Upper lobe of right lung (tissue), 1 donor: ENCODE measurements at places on chromosomes 1 and 21. TPM values are rescaled to one million over a fixed set of nuclear protein-coding genes. Genes with fewer than 3 reads are reported as not detected.

- H3K4me1 ChIP-seq: peaks cover 6% of the 10 kb centered on the region
- H3K27ac ChIP-seq: no peak overlapping the region
- H3K36me3 ChIP-seq: no peaks in the 10 kb centered on the region
Observed at GRCh38 chr1:18633422-18634155, 2.9 kb downstream of the PAX7 start.

The DYRK1A gene
- 70.9 TPM for total RNA-seq

DNA sequence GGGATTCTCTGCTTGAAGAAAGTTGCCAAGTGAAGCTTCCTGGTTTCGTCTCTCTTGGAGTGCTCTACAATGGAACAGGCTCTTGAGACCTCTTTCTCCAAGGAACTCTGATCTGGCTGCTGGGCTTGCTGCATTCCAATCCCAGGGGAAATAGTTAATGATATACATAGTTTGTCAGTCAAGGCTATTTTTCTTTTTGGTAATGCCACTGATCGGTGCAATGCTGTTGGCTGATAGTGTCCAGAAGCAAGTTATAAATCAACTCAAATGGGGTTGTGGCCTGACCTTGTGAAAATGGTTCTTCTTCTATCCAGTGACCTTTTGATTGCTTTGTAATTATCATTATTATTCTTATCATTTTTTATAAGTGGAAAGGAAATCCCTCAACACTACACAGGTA lies 48.4 kb upstream of the TNFSF18 start:
- no peak overlapping the region for H3K27ac ChIP-seq
- H3K36me3 ChIP-seq: no peaks in the 10 kb centered on the region
- no peaks in the 10 kb centered on the region for H3K4me1 ChIP-seq
- no peaks in the 10 kb centered on the region for H3K27me3 ChIP-seq

The CD244 gene
- total RNA-seq: 3.0 TPM

- no peak overlapping the region for H3K27ac ChIP-seq
- DNase-seq: no peak
- no peak overlapping the region for H3K4me3 ChIP-seq
Observed at GRCh38 chr1:150034336-150034735, 23.8 kb upstream of the OTUD7B start.

- no peak overlapping the region for H3K27ac ChIP-seq
- H3K4me3 ChIP-seq: no peak overlapping the region
- H3K36me3 ChIP-seq: no peaks in the 10 kb centered on the region
- no peaks in the 10 kb centered on the region for H3K4me1 ChIP-seq
Observed at GRCh38 chr1:90142697-90143096, 147.8 kb downstream of the ZNF326 start.

The PSMB2 gene
- 44.1 TPM for total RNA-seq

DNA sequence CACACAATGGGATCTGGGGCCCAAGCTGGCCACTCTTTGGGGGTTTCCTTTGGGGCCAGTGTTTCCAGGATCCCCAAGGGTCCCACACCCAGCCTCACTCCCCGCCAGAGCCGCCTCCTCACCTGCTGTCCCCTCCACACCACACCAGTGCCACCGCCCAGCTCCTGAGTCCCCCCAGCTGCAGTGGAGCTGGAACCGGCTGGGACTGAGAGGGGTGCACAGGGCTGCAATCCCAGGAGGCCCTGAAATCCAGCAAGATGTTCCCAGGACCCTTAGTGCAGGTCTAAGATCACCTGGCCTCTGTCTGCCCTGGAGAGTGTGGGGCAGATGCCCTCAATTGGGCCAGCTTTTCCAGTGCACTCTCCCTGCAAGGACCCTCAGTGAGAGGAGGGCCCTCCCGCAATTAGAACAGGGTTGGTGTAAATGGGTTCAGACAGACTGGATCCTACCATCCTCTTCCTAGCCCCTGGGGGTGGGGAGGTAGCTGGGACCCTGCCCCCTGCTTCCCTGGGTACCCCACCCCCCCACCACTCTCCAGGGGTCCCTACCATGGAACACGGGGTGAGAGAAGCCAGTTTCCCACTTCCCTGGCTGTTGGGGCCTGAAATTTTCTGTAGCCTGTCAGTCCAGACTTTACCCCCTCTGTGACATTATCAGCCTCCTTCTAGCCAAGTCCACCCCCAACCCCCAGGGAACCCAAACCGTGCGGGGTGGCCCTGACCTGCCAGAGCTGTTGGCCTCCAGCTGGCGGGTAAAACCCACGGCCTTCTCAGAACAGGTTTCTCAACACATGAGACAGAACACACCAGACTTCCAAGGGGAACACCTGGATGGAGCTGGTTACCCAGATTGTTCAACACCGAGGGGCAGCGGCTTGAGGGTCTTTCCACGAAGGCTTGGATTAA lies 7.0 kb downstream of the KRTAP10-12 start:
- no peak for DNase-seq
- H3K27me3 ChIP-seq: peaks cover 70% of the 10 kb centered on the region
- H3K4me1 ChIP-seq: no peaks in the 10 kb centered on the region

DNA sequence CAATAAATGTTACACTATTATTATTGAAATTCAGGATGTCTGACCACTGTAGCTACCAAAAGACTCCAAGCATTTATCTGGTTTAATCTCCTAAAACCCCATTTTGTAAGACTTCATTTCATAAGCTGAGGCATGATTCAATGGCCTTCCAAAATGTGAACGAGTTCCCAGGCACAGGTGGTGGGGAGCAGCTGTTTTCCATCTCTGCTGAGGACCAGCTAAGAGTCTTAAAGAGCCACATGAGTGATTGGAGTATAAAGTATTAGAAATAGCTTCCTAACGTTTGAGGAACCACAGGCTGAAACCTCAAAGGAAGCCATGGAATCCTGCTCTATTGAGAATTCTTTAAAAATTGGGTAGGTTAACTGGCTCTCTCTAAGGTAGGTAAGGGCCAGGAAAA lies 44.9 kb downstream of the SEC16B start:
- no peak overlapping the region for H3K27ac ChIP-seq
- no peak overlapping the region for H3K4me3 ChIP-seq
- no peaks in the 10 kb centered on the region for H3K4me1 ChIP-seq
- no peaks in the 10 kb centered on the region for H3K27me3 ChIP-seq
- no peak for DNase-seq
- peaks cover 9% of the 10 kb centered on the region for H3K36me3 ChIP-seq
